ENCODE measurements at places on chromosomes 7 and 10. TPM values are rescaled to one million over a fixed set of nuclear protein-coding genes. Genes with fewer than 3 reads are reported as not detected.

- no peak for DNase-seq
Observed at GRCh38 chr10:102763037-102763607, 19.4 kb downstream of the WBP1L start.

GRCh38 chr10:101241840-101242707 lies 12.8 kb upstream of the LBX1 start:
- no peak for DNase-seq

The GARIN1A gene
- 0.19 TPM for total RNA-seq

The STMP1 gene
- total RNA-seq, result 22.9 TPM

The SGCE gene
- total RNA-seq, result 44.8 TPM
